ENCODE measurements at places on chromosomes 11 and 22.

DNA sequence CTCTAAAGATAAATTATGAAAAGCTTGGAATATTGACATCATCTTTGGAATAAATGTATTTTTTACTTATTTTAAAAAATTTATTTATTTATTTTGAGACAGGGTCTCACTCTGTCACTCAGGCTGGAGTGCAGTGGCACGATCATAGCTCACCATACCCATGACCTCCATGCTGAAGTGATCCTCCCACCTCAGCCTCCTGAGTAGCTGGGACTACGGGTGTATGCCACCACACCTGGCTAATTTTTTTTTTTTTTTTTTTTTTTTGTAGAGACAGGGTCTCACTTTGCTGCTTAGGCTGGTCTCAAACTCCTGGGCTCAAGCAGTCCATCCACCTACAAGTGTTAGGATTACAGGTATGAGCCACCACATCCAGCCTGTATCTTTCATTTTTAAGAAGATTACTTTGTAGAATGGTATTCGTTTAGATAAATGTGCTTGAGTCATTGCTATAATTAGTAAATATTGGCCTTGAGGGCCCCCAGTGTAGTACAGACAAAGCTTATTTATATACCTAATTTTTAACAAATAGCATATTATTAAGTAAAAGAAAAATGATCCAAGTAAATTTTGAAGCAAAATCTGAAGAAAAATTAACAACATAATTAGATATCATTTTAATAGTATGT is 8.5 kb downstream of the SWAP70 start:
- H3K27ac ChIP-seq, result no peak overlapping the region
- DNase-seq, result no peak
- H3K4me1 ChIP-seq, result peaks cover 32% of the 10 kb centered on the region
- no peaks in the 10 kb centered on the region for H3K27me3 ChIP-seq
- H3K4me3 ChIP-seq, result no peak overlapping the region

- no peaks in the 10 kb centered on the region for H3K27me3 ChIP-seq
- no peaks in the 10 kb centered on the region for H3K36me3 ChIP-seq
- H3K4me3 ChIP-seq, result no peak overlapping the region
- H3K4me1 ChIP-seq, result peaks cover 11% of the 10 kb centered on the region
- no peak for DNase-seq
- no peak overlapping the region for H3K27ac ChIP-seq
Measured at GRCh38 chr22:26952004-26952403, 294.6 kb downstream of the MIAT start.

DNA sequence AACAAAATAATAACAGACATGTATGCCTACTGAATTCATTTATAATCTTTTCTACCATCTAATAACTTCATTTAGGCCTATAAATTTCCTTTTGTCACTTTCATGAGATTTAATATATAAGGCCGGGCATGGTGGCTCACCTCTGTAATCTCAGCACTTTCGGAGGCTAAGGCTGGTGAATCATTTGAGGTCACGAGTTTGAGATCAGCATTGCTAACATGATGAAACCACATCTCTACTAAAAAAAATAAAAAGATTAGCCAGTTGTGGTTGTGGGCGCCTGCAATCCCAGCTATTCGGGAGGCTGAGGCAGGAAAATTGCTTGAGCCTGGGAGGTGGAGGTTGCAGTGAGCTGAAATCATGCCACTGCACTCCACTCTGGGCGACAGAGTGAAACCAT is 14.2 kb upstream of the NTM start:
- H3K4me3 ChIP-seq, result no peak overlapping the region
- H3K27ac ChIP-seq, result no peak overlapping the region
- no peaks in the 10 kb centered on the region for H3K4me1 ChIP-seq
- H3K27me3 ChIP-seq, result no peaks in the 10 kb centered on the region
- no peak for DNase-seq

DNA sequence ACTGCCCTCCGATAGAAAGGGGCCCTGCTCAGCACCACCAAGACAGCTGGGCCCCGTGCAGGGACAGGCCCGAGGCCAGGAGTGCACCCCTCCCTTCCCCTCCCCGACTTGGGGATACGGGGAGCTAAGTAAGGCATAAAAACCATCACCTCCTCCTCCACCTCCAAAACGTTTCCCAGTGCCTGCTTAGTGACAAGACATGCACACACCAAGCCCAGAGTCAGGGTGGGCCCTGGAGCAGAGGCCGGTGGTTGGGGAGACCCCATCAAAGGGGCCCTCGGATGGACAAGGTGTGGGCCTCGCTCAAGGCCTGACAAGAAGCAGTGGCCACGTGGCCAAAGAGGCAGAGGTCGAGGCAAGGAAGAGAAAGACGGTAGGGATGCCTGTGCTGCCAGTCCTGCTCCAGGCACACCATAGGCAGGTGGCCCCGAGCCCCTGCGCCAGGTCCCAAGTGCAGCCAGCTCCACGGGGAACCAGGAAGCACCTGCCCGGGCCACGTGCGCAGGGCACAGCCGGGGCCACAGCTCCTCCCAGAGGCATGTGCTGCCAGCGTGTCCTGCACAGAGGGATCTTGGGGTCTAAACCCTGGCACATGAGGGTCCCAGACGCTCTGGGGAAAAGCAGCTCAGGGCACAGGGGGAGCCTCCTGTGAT is 53.0 kb downstream of the BRD1 start:
- no peak for DNase-seq
- H3K4me3 ChIP-seq, result no peak overlapping the region
- H3K27me3 ChIP-seq, result no peaks in the 10 kb centered on the region
- peaks cover 38% of the 10 kb centered on the region for H3K36me3 ChIP-seq
- H3K27ac ChIP-seq, result no peak overlapping the region
- no peaks in the 10 kb centered on the region for H3K4me1 ChIP-seq
